Activated CD8-positive, alpha-beta T cell treated with anti-CD3 and anti-CD28 coated beads, Interleukin-2, amount 10 ng/mL, durations not matched to agents 7 days and 5 days (primary cell): ENCODE measurements at places on chromosomes 6 and 20. TPM values are rescaled to one million over a fixed set of nuclear protein-coding genes. Genes with fewer than 3 reads are reported as not detected.

DNA sequence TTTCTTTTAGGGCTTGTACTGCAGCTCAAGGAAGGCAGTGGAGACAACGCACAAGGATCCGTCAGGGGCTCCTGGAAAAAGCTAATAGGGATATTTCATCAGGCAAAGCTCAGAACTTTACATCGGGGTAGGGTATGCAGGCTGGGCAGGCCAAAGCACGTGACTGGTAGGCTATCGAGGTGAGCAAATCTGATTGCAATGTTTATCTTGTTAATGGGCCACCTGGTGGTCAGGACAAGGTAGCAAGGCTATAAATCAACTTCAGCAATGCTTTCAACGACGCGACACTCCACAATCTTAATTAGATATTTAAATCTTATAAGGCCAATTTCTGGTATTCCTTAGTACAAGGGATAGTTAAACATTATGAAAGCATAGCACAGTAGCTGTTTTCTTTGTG lies 1302.8 kb upstream of the EYS start:
- no peaks in the 10 kb centered on the region for H3K4me1 ChIP-seq
- no peaks in the 10 kb centered on the region for H3K36me3 ChIP-seq
- no peak overlapping the region for H3K4me3 ChIP-seq
- DNase-seq, result no peak
- H3K27ac ChIP-seq, result no peak overlapping the region
- H3K27me3 ChIP-seq, result no peaks in the 10 kb centered on the region

- no peak overlapping the region for H3K27ac ChIP-seq
- H3K27me3 ChIP-seq, result no peaks in the 10 kb centered on the region
- no peak for DNase-seq
- H3K4me3 ChIP-seq, result no peak overlapping the region
- no peaks in the 10 kb centered on the region for H3K4me1 ChIP-seq
Measured at GRCh38 chr6:55388211-55388610, 60.9 kb downstream of the GFRAL start.

DNA sequence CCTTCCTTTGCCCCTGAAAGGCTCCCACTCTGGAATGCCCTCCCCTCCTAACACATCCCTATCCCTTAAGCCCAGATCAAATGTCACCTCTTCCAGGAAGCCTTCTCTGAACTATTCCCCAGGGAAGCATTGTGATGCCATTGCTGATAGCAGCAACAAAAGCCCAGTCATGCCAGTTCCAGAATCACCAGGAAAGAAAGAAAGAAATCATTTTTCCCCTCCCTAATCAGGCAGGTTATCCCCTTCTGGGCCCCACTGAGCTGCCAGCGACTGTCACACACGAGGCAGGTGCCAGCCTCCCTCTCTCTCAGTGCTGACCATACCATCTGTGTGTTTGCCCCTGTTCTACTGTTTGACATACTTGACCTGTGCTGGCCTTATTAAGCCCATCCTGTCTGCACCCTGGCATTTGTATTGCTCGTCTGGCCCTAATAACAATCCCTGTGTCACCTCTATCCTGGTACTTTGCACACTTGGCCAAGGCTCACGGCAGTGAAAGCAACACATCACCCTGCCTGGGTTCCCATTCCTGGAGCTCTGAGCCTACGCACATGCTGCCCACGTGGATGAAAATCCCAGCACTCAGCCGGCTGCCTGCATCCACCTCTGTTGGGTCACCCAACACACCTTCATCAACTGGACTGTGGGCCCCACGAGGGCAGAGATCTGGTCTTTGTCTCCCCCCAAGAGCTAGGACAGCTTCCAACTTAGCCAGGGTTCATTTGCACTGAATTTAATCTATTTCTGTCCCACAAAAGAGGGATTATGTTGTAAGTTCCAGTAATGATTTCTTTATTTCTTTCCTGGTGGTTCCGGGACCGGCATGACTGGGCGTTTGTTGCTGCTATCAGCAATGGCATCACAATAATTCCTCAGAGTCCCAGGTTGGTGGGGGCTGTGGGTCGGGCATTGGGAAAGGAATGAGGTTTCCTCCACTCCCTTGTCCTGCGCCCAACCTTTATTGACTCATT lies 5.3 kb upstream of the BPIFB1 start:
- no peaks in the 10 kb centered on the region for H3K36me3 ChIP-seq
- no peaks in the 10 kb centered on the region for H3K4me1 ChIP-seq
- no peak overlapping the region for H3K4me3 ChIP-seq
- DNase-seq, result no peak

Gene DEFB121
- total RNA-seq, result not detected

GRCh38 chr6:133761706-133762105 lies 127.2 kb upstream of the TCF21 start:
- no peak overlapping the region for H3K27ac ChIP-seq
- no peak overlapping the region for H3K4me3 ChIP-seq
- DNase-seq, result no peak
- H3K27me3 ChIP-seq, result peaks cover 2% of the 10 kb centered on the region

DNA sequence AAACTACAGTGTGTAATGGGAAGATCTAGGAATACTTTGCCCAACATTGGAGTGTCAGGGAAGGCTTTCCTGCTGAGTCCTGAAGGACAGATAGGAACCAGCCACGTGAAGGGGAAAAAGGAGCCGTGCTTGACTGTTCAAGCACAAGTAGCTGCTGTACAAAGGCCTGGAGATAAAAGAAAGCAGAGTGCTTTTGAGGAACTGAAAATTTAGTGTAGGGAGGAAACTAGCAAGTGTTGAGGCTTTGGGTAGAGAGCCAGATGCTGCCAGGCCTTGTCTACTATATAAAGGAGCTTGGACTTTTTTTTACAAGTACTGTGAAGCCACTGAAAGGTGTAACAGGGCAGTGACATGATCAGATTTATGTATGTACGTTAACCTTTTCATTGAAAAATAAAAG lies 39.0 kb downstream of the DSE start:
- peaks cover 4% of the 10 kb centered on the region for H3K27me3 ChIP-seq
- no peak overlapping the region for H3K4me3 ChIP-seq
- no peaks in the 10 kb centered on the region for H3K36me3 ChIP-seq
- DNase-seq, result no peak
- H3K4me1 ChIP-seq, result no peaks in the 10 kb centered on the region

GRCh38 chr6:2979819-2980464 lies 8.6 kb upstream of the SERPINB6 start:
- no peak overlapping the region for H3K4me3 ChIP-seq
- H3K27ac ChIP-seq, result no peak overlapping the region
- H3K36me3 ChIP-seq, result no peaks in the 10 kb centered on the region
- H3K27me3 ChIP-seq, result peaks cover 28% of the 10 kb centered on the region
- no peaks in the 10 kb centered on the region for H3K4me1 ChIP-seq

DNA sequence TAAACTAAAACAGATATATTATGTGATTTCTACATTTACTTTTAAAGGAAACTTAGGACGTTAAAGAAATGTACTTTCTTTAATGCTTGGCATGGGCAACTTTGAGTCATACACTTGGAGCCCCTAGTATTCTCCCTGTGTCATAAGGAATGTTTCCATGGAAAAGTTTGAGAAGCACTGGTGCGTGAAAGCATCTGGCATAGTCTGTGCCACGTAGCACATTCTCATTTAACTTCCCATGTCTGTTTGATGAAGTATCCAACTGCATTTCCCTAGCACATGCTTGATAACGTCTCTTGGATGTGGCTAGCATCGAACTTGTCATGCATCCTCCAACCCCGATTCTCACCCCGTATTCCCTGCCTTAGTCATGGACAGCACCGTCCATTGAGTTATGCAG lies 172.0 kb downstream of the TBC1D7 start:
- H3K4me3 ChIP-seq, result no peak overlapping the region
- no peak for DNase-seq
- H3K4me1 ChIP-seq, result no peaks in the 10 kb centered on the region
- no peak overlapping the region for H3K27ac ChIP-seq
- no peaks in the 10 kb centered on the region for H3K36me3 ChIP-seq

Gene SLC52A3
- not detected for total RNA-seq

Gene CST7
- 43.9 TPM for total RNA-seq

- H3K4me1 ChIP-seq, result peaks cover 62% of the 10 kb centered on the region
- no peak overlapping the region for H3K4me3 ChIP-seq
- no peak overlapping the region for H3K27ac ChIP-seq
- H3K27me3 ChIP-seq, result no peaks in the 10 kb centered on the region
Measured at GRCh38 chr20:10568032-10568431, 105.8 kb downstream of the JAG1 start.

- H3K27me3 ChIP-seq, result peaks cover 4% of the 10 kb centered on the region
- H3K36me3 ChIP-seq, result no peaks in the 10 kb centered on the region
- no peak overlapping the region for H3K27ac ChIP-seq
- DNase-seq, result no peak
Measured at GRCh38 chr6:56593801-56594318, 48.8 kb downstream of the DST start.
